Adipocyte (in vitro differentiated cells): ENCODE measurements at places on chromosomes 12 and 14.

DNA sequence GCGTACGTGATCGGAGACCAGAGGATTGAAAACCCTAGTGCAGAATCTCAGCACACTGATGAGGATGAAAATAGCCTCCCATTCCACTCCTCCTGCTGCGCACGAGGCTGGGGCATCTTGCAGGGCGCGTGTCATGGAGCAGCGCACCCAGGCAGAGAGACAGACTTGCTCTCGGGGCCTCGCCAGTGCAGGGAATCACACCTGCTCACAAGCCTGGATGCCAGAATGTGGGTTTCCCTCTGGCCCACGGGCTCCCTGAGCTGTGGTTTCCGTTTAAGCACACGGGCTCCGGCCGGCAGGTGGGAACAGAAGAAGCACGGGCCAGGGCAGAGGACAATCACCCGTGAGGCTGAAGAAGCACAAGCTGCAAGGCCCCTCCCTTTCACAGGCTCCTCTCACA, 2.0 kb downstream of the FGF6 start:
- DNase-seq: no peak

DNA sequence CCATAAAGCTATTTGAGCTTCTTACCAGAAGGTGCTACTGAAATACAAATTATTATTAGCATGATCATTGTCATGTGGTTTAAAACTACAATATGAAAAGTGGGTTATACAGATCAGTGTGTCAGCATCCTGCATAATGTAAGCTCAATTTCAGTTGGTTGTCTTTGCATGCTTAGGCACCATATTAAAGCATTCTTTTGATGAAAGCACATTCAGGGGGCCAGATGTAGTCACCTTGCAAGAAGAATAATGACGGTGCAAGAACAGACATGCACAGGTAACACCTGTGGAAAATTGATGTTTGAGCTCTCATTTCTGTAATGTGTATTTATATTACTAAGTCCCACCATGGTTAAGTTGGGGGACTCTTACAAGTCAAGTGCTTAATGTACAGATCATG, 123.9 kb downstream of the PAX9 start:
- DNase-seq: no peak

- no peak for DNase-seq
These were observed 15.0 kb downstream of the PMCH start for GRCh38 chr12:102182635-102183034.

GRCh38 chr12:28234444-28234843, 44.2 kb downstream of the CCDC91 start:
- DNase-seq: no peak

DNA sequence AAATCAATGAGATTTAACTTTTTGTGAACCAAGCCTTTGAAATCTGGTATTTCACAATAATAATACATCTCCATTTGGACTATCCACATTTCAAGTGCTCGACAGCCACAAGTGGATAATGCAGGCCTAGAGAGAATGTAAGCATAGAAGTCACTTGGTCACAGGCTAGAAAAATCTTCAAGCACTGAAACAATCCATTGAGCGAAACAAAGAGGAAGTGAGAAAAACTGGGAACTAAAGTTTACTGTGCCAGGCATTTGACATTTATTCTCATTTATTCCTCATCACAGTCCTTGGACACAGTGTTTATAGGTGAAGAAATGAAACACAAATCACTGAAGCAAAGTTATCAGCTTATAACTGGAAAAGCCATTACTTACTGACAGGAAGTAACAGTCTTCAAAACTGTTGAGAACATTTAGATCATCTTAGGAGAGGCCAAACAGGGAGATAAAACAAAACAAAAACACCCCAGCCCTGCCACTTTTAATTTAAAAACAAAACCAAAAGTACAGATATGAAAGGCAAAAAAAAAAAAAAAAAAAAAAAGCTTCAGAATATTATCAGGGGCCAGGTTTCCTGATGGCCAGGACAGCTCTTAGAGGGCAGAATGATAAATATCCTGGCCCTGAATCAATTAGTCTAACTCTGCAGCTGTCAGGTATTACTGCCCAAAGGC, 29.2 kb downstream of the GNS start:
- DNase-seq: no peak

DNA sequence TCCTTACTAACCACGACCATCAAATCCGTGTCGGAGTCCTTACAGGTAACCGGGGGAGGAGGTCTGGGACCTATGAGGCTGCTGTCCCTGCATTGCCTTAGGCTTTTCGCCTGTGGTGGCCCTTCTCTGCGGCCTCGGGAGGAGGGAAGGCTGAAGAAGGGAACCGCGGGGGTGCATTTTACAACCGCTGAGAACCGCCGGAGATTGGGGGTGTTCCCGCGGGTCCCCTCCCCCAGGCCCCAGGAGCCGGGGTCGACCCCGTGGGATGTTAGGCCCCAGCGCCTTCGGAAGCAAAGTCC, 549 bp downstream of the GPHN start:
- no peak for DNase-seq

DNA sequence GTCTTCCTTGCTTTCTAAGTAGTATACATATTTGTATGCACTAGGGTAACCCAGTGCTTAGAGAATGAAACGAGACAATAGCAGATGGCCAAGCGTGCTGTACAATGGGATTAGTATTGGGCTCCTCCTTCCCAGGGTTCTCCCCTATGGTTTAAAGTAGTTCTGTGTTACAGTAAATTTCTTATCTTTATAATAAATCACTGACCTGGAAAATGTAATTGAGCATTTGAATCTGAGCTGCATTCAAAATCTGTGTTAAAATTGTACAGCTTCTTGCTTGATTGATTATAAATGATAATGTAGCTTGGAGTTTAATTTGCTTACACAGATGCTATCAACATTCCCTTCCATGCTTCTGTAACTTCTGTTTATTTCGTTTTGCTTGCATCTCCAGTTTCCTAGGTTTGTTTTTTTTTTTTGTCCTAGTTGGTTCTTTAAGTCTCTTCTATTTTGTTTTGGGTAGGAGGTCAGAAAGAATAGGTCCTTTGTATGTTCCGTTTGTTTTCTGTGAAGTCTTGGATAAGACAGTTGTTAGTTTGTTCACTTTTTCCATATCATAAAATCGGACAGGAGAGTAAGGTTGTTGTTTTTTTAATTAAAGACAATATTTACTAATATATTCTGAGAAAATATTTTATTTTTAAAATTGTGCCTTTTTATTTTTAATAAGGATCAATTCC, 171.2 kb downstream of the ERC1 start:
- no peak for DNase-seq

GRCh38 chr12:110790301-110790700, 47.6 kb upstream of the PPP1CC start:
- peak; percentile 55 for DNase-seq

DNA sequence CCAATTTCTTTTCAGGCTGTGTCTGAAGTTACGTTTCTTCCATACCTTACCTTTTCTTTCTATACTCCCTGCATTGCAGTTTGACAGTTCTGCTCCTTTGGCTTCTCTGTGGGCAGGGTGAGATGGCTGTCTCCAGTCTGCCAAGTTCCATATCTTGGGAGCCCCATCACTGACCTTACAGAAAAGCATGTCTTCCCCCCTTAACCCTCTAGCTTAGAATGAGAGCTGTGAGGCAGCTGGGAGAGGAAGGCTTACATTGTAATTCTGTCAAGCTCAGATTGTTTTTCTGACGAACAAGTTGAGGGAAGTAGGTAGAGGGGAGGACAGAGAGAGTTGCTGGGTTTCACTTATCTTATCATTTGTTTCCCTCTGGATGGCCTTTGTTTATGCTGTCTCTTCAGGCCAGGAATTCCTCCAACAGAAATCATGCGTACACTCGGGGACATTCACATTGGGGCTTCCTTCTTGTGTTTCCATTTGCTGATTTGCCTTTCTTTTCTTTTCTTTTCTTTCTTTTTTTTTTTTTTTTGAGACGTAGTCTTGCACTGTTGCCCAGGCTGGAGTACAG, 9.3 kb downstream of the DAAM1 start:
- no peak for DNase-seq

- no peak for DNase-seq
These were observed 34.2 kb downstream of the TRAF3 start for GRCh38 chr14:102811254-102811963.

GRCh38 chr12:93991829-93992461, 156.4 kb upstream of the PLXNC1 start:
- no peak for DNase-seq

DNA sequence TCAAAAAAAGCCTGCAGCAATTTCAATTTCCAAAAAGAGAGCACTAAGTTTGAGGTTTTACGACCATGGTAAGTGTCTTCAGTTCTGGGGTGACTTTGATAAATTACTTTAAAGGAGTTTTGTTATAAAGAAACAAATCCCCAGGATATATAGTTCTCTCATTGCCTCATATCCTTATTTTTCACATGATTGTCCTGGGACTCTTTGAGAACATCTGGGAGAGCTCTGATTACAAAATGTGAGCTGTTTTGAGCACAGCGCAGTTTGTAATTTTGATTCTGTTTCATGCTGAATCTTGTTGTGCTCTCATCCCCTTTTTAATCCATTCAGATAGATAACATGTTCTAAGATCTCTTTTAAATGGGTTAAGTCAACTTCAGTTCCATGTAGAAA, 67.7 kb upstream of the DCN start:
- peak; percentile 73 for DNase-seq

DNA sequence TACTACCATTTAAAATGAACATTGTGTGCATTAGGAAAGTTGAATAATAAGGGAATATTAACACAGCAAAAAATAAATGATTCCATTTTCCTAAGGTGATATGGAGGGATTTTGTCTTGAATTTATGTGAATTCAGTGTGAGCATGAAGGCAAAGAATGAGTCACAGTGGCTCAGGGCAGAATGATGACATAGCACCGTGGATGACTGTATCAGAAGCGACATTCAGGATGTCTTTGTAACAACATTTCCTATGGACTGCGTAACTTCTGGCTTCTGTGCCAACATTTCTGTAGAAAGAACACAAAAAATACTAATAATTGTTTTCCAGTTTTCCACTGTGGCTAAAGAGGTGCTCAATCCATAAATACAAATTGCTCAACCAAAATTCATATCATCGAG, 54.6 kb downstream of the TTC8 start:
- DNase-seq: peak; percentile 81

DNA sequence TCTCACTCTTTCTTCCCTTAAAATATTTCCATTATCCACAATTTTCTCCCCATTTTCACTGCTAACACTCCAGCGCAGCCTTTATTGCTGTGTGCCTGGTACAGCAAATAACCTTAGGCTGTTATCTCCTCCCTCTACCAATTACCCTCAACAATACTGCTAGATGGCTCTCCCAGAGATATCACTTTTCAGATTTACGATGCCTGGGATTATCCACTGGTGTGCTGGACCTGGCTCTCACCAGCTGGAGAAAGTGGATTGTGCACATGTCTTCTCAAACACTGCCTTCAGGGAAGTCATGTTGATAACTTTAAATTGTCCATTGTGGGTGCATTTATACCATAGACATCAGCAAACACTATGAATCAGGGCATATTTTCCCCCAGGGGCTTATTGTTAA, 101.9 kb upstream of the ADAMTS20 start:
- no peak for DNase-seq

- DNase-seq: no peak
These were observed 47.8 kb downstream of the FERMT2 start for GRCh38 chr14:52902971-52903619.

DNA sequence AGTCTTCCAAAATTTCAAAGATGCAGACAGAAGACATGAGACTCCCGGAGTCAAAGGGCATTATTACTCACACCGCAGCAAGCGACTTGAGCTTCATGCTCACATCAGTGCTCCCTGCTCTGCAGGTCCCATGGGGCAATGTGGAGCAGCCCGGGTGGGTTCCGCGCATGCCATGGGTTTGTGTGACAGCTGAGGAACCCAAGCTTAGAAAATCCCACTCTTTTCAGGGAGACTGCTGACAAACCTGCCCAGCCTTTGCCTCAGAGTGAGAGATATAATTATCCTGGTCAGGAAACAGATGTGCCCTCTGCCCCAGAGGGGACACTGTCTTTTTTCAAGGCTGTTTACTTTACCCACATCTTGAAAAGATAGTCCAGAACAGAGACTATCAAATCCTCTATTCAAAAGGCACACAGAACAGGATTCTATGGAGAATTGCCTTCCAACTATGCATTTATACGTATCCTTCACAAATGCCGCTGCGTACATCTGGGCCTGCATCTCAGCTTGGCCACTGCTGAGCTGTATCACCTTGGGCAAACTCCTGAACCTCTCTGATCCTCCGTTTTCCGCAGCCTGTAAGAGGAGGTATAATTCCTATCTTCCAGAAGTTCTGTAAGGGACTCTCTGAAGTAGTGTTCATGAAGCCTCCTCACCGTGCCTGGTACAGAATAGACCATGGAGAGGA, 16.0 kb downstream of the C14orf132 start:
- no peak for DNase-seq

DNA sequence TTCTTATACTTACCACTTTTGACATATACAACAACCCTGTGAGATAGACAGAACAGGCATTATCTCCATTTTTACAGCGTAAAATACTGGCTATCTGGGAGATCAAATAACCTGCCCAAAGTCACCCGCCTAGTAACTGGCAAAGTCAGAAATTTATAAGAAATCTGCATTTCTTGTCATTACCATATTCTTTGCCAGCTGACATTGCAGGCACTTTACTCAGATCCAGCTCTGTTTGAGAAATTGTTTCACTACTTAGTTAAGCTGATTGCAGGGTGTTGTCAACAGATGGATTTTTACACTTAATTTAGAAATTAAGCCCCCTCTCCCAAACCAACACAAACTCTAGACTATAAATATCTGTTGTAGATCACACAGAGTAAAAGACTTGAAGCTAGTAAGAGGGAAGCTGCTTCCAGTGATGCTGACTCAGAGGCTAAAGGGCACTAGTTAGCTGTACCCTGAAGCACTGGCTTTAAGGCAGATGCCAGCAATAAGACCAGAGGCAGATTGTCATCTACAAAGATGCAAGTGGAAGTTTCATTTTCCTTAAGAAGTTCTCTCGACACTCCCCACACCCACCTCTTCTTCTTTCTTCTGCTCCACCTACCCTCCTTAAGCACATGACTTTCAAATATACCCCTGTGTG, 153.1 kb downstream of the ANO6 start:
- peak; percentile 80 for DNase-seq

GRCh38 chr12:130334937-130335336, 2.8 kb upstream of the PIWIL1 start:
- no peak for DNase-seq

DNA sequence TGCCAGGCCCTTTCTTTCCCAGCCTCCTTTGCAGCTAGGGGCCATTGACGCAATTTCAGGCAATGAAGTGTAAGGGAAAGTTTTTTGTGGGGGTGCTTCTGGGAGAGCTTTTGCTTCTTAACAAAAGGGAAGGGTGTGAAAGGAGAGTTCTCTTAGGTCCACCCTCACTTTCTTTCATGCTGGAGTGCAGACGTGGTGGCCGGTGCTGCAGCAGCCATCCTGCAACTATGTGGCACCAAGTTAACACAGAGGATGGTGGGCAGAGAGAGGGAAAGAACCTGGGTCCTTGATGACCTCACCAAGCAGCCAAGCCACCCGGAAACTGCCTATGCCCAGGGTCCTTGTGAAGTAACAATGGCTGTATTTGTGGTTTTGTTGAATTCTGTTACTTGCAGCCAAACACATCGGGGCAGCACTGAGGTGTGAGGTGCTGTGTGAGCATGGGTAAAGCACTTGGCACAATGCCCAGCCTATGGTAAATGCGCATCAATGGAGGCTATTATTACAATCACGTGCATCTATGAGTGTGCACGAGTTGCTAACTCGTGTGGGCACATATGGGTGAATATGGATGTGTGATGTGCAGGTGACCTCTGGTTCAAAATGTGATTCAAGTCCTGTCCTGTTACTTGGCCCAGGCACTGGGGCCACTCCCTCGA, 122.6 kb downstream of the CALM1 start:
- no peak for DNase-seq
